ENCODE measurements at places on chromosomes 2 and 18.

GRCh38 chr18:67151366-67151765, 365.2 kb downstream of the DSEL start:
- ATAC-seq: no peak

GRCh38 chr2:100976645-100977391, 25.3 kb upstream of the RPL31 start:
- peak; percentile 69 for ATAC-seq

GRCh38 chr18:23238152-23238531, 102.9 kb downstream of the CABLES1 start:
- no peak for ATAC-seq

DNA sequence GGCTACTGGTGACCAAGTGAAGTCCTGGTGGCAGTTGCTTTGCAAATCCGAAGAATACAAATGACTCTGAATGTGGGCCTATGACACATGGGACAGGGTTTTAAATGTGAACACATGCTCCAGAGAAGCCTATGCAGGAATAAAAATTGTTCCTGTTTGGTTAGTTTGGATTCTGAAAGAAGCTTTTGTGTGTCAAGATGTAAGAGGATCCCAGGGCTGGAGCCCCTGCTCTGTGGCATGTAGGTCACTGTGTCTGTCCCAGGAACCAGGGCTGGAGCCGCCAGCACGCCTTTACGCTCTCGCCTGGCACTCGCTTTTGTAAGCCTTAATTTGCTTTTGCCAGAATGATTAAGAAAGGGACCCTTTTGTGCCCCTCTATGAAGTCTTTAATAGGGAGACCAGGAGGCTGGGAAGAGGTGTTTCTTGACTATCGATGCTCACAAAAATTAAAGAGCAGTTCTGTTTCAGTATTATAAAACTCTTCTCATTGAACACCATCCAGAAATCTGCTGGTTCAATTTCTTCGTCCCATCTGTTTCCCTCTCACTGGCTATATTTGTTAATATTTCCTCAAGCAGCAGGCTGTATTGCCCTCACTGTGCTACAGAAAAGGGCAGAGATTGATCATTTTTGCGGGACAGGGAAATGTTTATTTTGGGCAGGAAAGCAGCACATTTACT, 532.7 kb upstream of the POU3F3 start:
- ATAC-seq: no peak

DNA sequence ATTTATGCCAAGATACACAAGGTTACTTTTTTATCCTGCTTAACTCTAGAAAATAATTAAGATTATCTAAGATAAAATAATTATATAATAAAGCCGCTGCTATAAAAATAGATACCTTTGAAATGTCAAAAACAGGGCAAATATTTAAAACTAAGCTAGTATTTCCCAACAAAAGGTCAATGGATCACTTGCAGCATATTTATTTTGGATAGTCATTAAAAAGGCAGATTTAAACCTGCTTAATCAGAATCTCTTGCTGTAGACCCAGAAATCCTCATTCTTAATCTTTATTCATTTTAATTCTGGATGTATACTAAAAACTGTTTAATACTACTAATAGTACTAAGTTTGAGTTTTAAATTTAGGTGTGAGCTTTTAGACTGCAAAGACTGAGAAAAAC, 139.0 kb upstream of the CWC22 start:
- no peak for ATAC-seq

GRCh38 chr2:72694715-72695496, 130.9 kb downstream of the EXOC6B start:
- ATAC-seq: no peak

- ATAC-seq: no peak
Observed at GRCh38 chr2:212592695-212593094, 54.1 kb upstream of the ERBB4 start.

GRCh38 chr18:40013001-40013609, 1941.9 kb upstream of the PIK3C3 start:
- no peak for ATAC-seq

GRCh38 chr18:63730773-63731172, 28.0 kb downstream of the SERPINB11 start:
- no peak for ATAC-seq

DNA sequence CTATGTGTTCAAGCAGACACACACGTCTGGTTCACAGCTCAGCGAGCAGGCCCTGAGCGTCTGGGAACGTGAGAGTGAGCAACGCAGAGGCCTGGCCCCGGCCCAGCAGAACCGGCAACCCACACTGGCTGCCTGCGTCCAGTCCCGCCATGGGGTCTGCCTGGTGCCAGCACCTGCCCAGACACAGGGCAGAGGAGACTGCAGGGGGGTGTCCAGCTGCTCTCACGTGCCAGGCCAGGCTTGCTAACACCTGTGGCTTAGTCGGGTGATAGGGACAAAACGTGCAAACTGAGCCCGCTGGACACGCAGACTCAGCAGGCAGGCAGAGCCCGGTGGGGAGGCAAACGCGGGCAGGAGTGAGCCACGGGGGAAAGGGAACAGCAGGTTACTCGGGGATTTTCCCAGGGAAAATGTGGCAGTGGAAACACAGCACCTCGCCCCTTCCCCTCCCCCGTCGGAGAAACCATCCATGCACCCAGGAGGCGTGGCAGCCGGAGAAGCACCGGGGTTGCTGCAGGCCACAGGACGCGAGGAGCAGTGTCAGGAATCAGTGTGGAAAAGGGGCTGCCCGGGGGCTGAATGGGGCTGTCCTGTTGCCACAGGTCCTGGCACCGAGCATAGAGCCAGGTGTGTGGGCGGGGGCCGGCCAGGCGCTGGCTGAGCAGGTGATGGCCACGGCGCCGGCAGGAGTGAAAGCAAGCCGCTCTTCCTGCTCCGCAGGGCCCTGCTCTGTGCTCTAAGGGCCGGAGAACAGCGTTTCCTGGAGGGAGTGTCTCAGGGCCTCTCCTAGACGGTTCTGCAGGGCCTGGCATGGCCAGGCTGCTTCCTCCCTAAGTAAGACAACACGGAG, 154.7 kb downstream of the HDAC4 start:
- no peak for ATAC-seq

DNA sequence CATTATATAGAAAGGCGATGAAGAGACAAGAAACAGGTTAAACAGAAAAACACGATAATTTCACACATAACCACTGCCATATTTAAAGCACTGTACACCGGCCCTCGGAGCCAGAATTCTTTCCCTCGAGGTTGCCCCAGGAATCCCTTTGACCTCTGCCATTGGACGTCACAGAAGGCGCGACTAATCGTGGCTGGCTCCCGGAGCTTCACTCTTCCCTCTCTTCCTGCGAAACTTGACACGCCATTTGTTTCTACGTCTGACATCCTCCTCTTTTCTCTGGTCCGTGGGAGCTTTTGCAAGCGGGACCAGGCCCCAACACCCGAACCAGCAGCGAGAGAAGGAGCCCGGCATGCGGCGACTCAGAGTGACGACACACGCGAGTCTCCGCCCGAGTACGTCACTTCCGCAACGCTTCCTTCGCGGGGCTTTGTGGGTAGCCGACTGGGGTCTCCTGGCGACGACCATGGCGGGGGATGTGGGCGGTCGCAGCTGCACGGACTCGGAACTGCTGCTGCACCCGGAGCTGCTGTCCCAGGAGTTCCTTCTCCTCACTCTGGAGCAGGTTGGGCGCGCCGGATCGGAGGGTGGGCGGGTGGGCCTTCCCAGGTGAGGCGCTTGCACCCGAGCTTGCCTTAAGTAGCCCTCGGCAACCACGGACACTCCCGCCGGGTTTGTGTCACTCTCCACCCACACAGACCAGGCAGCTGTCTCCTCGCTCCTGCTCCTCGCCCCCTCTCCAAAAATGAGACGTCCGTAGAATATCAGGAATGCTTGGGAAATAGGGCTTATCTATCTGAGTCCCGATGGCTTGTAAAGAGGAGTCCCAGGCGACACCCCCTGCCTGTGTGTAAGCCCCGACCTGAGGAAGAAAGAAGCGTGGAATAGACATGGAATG, at the start of gene C2orf49:
Gene C2orf49 (plus strand): TSS at position 419 of the 898 bp plus-strand sequence. CDS start 48 bp downstream, at position 467.
- ATAC-seq: peak; percentile 95

DNA sequence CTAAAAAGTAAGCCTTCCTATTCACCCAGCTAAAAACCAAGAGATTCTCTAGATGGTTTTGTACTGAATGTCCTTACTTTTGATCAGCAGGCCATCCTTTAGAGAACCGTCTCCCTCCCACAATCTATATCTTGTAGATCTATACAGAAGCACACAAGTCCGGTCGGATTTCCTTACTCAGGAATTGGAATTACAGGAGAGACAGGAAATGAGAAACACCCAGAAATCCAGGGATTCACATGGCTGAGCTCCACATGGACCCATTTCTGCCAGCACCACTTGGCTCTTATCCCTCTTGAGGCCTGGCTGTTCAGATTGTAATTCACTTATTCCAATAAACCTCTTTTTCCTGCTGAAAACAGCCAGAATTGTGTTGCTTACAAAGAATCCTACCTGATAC, 4.5 kb downstream of the OLA1 start:
- ATAC-seq: no peak

DNA sequence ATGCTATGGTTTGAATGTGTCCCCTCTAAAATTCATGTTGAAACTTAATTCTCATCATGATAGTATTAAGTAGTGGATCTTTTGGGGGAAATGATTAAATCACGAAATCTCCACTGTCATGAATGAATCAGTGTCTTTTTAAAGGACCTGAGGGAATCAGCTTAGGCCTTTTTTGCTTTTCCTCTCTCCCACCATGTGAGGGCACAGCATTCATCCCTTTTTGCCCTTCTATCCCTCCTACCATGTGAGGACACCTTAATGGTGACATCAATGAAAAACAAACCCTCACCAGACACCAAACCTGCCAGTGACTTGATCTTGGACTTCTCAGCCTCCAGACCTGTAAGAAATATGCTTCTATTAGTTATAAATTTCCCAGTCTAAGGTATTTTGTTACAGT, 247.1 kb upstream of the UBE2E3 start:
- ATAC-seq: no peak

DNA sequence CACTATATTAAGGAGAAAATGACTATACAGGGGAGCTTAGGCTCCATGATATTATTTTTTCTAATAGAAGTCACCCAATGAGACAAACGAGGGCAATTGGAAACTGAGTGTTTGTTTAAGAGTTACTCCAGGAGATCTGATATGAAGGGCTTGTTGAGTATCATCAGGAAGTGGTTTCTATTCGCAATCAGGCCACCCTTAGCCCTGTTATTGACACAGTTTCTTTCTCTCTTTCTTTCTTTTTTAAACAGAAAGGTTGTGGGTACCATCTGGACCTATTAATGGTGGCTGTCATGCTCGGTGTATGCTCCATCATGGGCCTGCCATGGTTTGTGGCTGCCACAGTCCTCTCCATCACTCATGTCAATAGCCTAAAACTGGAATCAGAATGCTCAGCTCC, 117.3 kb downstream of the DPP4 start:
- peak; percentile 42 for ATAC-seq

GRCh38 chr2:138010890-138011289, 46.6 kb downstream of the HNMT start:
- no peak for ATAC-seq

DNA sequence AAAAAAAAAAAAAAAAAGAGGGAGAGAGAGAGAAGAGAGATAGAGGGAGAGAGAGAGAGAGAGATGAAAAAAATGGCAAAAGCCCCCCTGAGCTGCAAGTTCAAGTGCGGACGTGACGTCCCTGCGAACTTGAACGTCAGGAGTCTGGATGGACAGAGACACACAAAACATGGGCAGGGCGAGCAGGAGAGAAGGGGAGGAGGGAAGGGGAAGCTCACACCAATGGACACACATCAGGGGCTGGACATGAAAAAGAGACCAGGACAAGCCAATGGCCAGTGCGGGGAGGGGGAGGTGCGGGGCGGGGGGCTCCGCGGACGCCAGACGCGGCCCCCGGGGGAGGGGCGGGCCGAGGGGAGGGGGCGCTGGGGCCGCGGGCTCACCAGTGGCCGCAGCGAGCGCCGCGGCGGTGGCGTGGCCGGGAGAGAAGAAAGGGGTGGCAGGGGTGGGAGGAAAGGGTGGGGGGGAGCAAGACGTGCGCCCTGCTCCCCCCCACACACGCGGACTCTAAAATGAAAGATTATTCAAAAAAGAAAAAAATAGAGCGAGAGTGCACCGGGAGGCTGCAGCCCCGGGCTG, at the start of gene BCL11A:
Gene BCL11A (minus strand): TSS at position 160 of the 579 bp plus-strand sequence. CDS start 384 bp downstream, outside the sequence.
- no peak for ATAC-seq

GRCh38 chr2:183389546-183390080, 265.4 kb downstream of the NUP35 start:
- ATAC-seq: no peak

GRCh38 chr18:65753520-65753919, 2.7 kb downstream of the CDH7 start:
- no peak for ATAC-seq

- no peak for ATAC-seq
Observed at GRCh38 chr18:29465526-29465925, 1288.6 kb upstream of the CDH2 start.

- no peak for ATAC-seq
Observed at GRCh38 chr2:190640117-190640516, 8.8 kb upstream of the NAB1 start.

DNA sequence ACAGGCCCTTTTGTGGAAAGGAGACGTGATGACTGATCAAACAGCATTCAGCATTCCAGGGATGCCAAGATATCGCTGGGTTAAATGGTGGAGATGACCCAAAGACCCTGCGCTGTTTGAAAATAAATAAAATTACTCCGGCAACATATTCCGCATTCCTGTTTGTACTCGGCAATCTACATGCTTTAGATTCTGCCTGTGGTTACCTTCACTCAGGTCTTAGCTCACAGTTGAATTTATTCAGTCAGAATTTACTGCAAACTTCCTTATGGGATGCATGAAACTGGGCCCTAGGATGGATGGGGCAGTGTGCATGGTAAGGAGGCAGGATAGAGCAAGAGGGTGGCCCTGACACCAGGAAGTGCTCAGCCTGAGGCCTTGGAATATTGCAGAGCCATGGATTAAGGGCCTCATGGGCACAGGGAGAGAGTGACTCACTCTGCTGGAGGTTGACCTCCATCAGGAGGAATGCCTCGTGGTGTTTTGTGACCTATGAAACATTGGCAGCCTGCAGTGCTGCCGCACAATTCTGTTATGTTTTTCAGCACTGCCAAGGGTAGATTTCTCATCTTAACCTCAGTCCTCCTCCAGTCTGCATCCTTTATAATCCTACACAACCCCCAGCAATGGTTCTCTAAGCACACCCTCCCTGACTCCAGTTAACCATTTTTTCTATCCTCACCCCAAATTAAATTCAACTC, 321.4 kb downstream of the IRS1 start:
- ATAC-seq: no peak

DNA sequence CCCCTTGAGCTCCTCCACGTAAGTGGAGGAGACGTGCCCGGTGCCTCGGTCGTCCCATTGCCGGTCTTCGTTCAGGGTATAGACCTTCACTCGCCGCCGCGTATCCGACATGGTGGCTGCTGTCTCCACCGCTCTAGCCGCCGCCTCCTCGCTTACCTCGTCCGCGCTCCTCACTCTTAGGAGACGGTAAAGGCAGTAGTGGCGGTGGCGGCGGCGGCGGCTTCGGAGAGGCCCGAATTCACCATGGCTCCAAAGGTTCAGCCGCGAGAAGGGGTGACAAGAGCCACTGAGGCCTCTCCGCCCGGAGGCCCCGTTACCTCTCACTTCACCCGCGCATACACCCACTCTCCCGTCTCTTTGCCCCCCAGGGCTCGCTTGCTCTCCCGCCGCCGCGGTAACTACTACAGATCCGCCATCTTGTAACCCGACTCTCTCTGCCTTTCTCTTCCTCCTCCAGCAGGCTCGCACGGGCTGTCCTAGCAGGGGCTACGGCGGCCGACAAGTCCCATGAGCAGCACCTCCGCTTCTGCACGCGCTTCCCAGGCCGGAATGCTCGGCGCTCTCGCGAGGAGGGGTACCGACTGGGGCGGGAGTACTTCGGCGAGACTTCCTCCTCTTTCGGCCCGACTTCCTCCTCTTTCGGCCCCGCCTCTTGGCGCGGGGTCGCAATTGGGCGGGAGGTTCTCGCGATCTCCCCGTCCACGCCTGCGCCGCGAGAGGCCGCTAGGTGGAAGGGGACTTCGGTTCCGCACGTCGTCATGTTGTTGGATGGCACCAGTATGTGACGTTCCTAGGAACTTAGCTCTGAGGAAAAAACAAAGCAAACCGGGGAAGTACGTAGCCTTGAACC, at the start of gene PPP4R3B:
Gene PPP4R3B (minus strand): TSS at position 448 of the 850 bp plus-strand sequence. CDS start 337 bp downstream, at position 111.
- ATAC-seq: peak; percentile 89

Measured in activated T-helper 17 cell treated with anti-CD3 and anti-CD28 coated beads, Interleukin-2, amount 50 U/mL, for 72 hours (primary cell).